CD4-positive, alpha-beta T cell (primary cell): ENCODE measurements at places on chromosomes 11 and 22.

DNA sequence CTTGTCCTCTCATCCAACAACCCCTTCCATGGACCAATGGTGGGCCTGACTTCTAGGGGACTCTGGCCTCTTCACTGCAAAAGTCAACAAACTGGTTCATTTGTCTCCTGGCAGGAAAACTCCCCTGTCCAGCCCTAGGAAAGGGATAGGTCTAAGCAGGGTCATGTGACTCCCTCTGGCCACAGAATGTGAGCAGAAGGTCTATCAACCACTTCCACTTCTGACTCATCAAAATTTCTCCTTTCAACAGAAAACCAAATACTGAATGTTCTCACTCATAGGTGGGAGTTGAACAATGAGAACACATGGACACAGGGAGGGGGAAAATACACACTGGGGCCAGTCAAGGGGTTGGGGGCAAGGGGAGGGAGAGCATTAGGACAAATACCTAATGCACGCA lies 1.3 kb upstream of the ISX start:
- DNase-seq = no peak

GRCh38 chr11:120637131-120637530 lies 125.6 kb downstream of the GRIK4 start:
- no peak for DNase-seq

DNA sequence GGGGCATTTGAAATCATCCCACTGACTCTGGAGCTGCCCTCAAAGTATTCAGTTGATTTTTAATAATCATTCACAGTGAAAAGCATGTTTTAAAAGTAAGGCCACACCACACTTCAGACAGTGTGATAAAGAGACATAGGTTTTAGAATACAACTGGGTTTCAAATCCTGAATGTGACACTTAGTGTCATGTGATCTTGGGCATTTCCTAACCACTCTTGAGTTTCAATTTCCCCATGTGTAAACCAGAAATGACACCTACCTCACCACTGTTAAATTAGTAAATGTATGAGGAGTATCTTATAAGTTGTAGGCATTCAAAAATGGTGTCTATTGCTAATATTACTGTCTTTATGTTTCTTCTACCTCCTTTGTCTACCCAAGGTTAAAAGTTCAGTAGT lies 5.4 kb downstream of the TMEM123 start:
- no peak for DNase-seq

- DNase-seq = no peak
Observed at GRCh38 chr11:115128226-115128625, 376.0 kb downstream of the CADM1 start.

DNA sequence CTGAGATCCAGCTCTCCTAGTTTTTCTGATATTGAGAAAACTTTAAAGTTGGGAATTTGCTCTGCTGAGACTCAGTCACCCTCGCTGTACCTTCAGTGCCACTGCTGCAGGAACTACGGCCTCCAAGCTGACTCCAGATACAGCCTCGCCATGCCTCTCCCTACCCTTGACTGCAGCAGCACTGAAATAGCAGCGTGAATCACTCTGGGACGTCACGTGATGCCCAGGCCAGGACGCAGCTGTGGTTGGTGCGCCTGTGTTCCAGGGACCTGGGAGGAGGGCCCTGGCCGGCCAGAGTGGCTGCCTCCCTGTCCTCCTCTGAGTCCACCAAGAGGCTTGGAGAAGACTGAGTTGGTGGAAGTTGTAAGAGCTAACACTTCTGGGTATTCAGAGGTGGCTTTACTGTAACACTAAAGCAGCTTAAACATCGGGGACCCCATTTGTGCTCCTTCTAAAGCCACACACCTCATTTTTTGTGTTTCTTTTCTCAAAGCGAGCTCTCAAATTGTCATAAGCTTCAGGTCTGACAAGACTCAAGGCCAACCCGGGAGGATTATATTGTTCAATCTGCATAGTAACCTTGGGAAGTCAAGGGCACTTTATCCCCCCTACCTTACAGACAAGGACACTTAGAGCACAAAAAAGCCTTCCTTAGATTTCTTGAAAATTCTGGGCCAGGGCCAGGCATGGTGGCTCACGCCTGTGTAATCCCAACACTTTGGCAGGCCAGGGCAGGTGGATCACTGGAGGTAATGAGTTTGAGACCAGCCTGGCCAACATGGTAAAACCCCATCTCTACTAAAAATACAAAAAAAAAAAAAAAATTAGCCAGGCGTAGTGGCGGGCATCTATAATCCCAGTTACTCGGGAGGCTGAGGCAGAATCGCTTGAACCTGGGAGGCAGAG lies 4.2 kb upstream of the STIP1 start:
- DNase-seq = no peak

DNA sequence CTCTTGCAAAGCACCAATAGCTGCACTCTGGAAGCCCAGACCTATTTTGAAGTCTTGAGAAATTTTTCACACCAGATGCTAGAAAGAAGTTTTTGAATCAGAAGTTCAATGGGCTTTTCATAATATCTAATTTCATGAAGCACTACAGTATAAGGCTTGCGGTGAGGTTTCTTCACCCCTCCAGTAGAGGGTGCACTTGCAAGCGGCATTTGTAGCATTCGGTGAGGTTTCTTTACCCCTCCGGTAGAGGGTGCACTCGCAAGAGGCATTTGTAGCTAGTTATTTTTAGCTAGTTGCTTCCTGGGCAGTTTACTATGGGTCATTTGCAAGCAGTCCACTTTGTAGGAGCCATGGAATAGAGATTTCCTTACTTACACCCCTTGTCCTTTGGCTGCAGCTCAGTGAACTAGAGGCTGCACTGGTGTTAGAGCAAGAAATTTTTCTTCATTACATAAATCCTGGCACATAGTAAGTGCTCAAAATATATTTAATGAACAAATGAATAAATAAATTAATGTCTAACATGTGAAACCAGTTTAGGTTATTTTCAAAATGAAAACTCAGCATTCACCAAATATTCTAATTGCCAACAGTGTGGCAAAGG lies 7.8 kb upstream of the NOX4 start:
- DNase-seq = no peak

GRCh38 chr11:29527391-29527936 lies 489.4 kb downstream of the KCNA4 start:
- DNase-seq = no peak

DNA sequence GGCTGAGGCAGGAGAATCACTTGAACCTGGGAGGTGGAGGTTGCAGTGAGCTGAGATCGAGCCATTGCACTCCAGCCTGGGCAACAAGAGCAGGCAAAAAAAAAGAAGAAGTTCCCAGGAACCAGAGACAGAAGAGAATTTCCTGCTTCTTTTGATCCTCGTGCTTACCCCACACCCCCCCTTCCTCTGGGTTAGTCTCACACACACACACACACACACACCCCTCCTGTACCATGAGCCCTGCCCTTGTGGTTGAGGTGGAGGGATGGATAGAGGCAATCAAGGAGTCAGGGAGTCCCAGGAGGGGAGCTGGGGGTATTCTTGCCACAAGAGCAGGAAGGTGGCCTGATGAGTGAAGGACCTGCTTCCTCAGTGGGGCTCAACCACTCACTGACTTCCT lies 4.1 kb upstream of the UBE2L6 start:
- no peak for DNase-seq
